Osteoblast (primary cell): ENCODE measurements at places on chromosomes 2 and 18. TPM values are rescaled to one million over a fixed set of nuclear protein-coding genes. Genes with fewer than 3 reads are reported as not detected.

DNA sequence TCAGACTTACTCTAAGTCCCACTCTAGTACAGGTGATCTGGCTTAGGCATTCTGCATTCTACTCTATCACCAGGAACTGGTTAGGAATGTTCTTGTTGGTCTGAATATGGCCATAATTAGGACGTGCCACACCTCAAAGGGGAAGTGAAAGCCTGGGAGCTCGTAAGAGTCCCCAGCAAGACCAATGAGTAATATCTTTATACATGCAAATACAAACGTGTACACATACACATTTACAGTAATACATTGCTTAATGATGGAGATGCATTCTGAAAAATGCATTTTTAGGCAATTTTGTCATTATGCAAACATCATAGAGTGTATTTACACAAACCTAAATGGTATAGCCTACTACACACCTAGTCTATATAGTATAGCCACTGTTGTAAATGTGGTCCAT, 19.5 kb upstream of the ERCC3 start:
- no peak for DNase-seq
- no peaks in the 10 kb centered on the region for H3K4me1 ChIP-seq
- no peak overlapping the region for H3K27ac ChIP-seq

DNA sequence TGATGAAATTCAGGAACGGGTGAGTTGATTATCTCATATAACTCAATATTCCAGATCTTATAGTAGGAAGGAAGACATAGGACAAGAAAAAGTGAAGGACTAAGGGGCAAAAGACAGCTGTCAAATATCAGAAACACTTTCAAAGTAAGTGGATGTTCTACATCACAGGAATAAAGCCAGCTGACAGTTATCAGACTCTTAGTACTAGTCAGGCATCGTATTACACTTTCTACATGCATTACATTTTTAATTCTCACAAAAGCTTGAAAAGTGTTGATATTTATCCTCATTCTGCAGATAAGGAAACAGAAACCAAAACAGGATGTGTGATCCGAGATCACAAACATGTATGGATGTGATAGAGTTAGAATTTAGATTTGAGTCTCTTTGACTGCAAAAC, 63.4 kb downstream of the DNAH6 start:
- no peak overlapping the region for H3K27ac ChIP-seq
- no peak for DNase-seq
- no peak overlapping the region for H3K4me3 ChIP-seq
- H3K27me3 ChIP-seq = no peaks in the 10 kb centered on the region
- H3K4me1 ChIP-seq = no peaks in the 10 kb centered on the region

DNA sequence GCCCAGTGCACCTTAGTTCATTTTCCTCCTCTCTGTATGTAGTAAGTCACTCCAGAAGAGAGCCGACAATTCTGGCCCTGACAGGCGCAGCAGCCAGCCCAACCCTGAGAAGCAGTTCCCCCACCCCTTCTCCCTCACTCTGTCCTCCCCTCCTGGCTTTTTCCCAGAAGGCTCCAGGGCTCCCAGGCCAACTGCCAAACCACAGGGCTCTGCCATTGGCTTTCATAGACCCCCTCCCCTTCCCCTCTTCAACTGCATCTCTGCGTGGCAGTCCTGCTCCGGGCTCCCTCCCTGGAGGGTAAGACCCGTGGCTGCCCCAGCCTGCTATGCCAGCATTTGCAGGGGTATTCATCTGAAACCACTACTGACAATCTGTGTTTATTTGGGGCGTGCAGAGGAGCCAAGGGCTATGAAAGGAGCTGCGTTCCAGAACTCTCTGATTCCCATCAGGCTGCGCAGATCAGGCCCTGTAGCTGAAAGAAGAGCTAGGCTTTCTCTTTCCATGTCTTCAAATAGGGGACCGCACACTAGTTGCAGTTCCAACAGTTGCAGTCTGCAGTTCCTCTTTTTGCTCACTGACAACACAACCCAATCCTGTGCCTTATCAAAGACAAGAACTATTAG, 388.6 kb upstream of the TNP1 start:
- H3K4me3 ChIP-seq = no peak overlapping the region
- H3K27me3 ChIP-seq = no peaks in the 10 kb centered on the region
- no peak for DNase-seq
- peaks cover 3% of the 10 kb centered on the region for H3K4me1 ChIP-seq

- no peaks in the 10 kb centered on the region for H3K27me3 ChIP-seq
- no peaks in the 10 kb centered on the region for H3K4me1 ChIP-seq
- no peaks in the 10 kb centered on the region for H3K36me3 ChIP-seq
- DNase-seq = no peak
- H3K4me3 ChIP-seq = no peak overlapping the region
- H3K27ac ChIP-seq = no peak overlapping the region
These were observed 121.3 kb downstream of the BCL11A start for GRCh38 chr2:60432035-60432601.

GRCh38 chr18:61882296-61883004, 10.4 kb downstream of the RNF152 start:
- H3K36me3 ChIP-seq = no peaks in the 10 kb centered on the region
- no peak overlapping the region for H3K4me3 ChIP-seq
- H3K27ac ChIP-seq = no peak overlapping the region

DNA sequence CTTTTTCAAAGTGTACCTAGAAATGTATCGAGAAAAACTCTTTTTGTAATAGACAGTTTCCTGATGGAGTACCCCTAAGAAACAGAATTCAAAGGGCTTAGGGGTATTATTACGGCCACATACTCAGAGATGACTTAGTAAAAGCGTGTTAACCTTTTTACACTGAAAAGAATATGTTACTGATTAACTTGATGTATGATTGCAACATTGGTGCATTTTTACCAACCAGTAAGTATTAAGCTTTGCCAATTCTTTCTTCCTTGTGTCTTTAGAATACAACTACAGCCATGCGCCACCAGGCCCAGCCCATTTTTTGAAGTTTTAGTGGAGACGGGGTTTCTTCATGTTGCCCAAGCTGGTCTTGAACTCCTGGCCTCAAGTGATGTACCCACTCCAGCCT, 1997.0 kb upstream of the LRRTM1 start:
- no peak overlapping the region for H3K27ac ChIP-seq
- H3K27me3 ChIP-seq = no peaks in the 10 kb centered on the region

DNA sequence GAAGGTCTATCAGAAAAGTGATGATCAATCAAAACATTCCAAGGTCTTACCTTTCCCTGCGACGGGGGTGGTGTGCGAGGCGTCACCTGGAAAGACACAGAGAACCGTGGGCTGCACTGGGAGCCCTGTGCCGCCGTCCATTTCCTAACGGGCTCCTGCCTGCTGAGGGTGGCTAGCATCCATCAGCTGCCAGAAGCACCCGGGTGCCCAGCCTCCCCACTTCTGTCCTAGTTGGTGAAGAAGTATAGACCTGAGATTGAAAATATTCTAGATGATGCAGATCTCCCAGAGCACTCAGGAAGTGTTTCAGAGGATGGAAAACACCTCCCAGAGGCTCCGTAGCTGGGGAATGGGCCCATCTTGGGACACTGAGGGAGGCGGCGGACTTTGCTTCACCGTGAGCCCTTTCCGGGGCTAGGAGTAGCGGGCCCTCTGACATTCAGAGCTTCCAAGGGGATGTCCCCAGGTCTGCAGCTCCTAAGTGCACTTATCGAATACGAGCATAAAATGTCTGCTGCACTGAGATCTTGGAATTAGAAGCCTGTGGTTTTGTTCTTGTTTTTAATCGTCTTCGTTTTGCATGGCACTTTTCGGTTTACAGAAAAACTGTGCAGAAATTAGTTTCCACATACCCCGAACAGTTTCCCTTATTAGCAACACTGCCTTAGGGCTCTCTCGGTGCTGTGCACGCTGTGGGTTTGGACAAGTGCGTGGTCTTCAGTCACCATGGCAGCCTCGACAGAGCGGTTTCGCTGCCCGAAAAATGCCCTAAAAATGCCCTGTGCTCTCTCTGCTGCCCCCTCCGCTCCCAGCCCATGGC, 143.5 kb downstream of the MBP start:
- no peak for DNase-seq
- no peak overlapping the region for H3K4me3 ChIP-seq
- H3K27ac ChIP-seq = no peak overlapping the region
- peaks cover 15% of the 10 kb centered on the region for H3K27me3 ChIP-seq
- H3K4me1 ChIP-seq = no peaks in the 10 kb centered on the region

DNA sequence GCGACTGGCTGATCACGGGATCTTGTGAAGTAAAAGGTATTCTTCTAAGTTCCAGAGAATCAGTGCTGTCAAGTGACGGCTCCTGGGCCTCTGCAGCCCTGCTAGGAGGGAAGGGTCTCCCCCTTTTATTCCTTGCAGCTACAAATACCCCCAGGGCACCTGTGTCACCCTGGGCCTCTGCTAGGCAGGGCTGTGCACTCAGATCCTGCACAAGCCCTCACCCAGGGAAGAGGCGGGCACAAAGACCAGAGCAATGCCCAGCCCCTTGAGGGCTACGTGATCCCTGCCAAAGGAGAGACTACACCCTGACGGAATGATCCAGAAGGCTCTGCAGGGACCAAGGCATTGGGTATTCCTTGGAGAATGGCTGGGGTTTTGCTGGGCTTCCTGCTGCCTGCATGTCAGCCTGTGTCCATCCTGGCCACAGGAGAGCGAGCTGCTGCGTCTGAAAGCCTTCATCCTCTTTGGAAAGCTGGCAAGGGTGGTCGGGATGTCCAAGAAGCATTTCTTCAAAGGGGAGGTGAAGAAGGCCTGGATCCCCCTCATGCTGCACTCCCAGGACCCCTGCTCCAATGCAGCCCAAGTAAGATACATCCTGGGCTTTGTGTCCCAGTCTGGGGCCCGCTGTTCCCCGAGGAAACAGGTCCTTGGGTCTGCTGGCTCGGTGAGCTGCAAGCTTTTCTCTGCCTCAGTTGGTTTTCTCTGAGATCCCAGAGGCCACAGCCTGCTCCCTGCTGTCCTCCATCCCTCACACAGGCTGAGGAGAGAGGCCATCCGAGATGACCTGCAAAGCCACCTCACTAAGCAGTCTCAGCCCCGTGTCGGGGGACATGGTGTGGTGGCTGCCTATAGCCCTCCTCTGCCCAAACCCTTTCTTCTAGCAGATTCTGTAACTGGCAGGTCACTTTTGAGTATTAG, 24.9 kb downstream of the HJURP start:
- no peaks in the 10 kb centered on the region for H3K36me3 ChIP-seq
- no peak overlapping the region for H3K4me3 ChIP-seq

Gene MITD1
- 18.3 and 19.5 TPM in 2 replicates for total RNA-seq

Gene ACOXL
- not detected in 2 replicates for total RNA-seq

Gene THUMPD2
- total RNA-seq = 8.0 and 12.1 TPM in 2 replicates

Gene SDC1
- total RNA-seq = 7.6 and 11.8 TPM in 2 replicates

Gene LOXHD1
- total RNA-seq = not detected in 2 replicates

Gene CRYGD
- not detected in 2 replicates for total RNA-seq

Gene FRZB
- total RNA-seq = 0.29 and 0.36 TPM in 2 replicates

Gene HMSD
- total RNA-seq = under 0.01 and 1.4 TPM in 2 replicates

Gene TBR1
- total RNA-seq = under 0.01 TPM in 1 of 2 replicates, not detected in the other

Gene GALR1
- total RNA-seq = not detected in 2 replicates
